Stimulated activated CD4-positive, alpha-beta T cell treated with anti-CD3 and anti-CD28 coated beads, Interleukin-15, amount 100 ng/mL, for 1 hour (primary cell): ENCODE measurements at places on chromosomes 13 and 19.

DNA sequence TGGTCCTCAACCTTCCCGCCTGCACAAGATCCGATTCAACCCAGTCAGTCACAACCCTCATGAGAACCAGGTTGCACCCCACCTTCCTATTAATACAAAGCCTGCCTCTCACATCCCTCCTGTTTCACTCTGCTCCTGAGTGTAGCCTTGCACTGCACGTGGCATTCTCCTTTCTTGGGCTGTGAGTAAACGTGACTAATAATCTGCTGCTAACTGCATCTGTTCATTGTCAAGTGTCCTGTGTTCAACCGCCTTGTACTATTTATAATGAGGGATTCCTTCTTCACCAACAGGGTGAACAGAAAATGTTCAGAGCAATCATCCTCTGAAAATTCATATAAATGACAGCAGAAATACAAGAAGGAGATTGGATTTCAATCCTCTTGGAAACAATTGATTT is 1608.2 kb downstream of the SLITRK5 start:
- no peak for DNase-seq

- no peak for DNase-seq
Measured at GRCh38 chr13:95269756-95270155, 31.5 kb downstream of the ABCC4 start.

DNA sequence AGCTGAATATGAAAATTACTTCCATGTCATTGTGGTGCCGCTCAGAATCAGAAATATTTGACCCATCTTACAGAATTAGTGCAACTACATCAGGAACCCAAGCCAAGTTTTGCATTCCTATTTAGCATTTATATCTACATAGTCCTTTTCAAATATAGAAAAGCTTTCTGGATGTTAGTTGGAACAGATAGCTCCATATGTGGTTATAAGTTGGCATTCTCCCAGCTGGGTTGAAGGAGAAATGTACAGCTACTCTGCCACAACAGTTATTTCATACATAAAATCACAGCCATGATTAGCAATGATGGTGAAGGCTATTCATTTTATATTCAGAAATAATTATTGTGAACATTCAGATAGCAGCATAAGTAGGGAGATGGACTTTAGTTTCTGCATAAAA is 28.2 kb downstream of the HPN start:
- no peak for DNase-seq

DNA sequence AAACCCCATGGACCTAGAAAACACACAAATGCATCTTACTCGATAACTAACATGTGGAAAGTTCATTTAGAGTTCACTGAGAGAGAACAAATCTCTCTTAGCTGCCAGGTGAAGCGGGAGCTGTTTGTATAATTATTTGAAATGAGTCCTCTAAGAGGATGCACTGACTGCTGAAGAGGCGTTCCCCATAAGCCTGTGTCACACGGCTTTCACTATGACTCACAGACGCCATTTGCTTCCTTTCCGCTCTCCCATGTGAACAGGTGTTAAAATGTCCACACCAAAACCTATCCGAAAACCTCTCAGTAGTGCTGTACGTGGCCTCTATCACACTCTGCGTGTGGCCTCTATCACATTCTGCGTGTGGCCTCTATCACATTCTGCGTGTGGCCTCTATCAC is 101.8 kb downstream of the SOX1 start:
- DNase-seq: no peak

DNA sequence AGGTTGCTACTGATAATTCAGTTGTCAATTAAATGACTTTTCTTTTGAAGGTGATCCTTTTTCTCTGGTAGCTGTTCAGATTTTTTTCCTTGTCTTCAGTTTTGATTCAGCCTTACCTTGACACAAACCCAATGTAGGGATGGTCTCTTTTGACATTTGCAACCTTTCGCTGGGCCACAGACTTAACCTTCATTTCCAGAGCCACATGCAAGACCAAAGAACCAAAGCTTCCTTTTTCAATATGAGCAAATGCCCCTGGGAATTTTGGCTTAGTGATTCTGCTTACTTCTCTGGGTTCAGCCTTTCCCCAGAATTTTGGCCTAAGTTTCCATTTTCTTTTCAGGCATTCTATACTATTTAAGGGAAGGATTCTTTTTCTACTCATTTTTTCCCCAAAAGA is 19.6 kb downstream of the SIGLEC5 start:
- no peak for DNase-seq

DNA sequence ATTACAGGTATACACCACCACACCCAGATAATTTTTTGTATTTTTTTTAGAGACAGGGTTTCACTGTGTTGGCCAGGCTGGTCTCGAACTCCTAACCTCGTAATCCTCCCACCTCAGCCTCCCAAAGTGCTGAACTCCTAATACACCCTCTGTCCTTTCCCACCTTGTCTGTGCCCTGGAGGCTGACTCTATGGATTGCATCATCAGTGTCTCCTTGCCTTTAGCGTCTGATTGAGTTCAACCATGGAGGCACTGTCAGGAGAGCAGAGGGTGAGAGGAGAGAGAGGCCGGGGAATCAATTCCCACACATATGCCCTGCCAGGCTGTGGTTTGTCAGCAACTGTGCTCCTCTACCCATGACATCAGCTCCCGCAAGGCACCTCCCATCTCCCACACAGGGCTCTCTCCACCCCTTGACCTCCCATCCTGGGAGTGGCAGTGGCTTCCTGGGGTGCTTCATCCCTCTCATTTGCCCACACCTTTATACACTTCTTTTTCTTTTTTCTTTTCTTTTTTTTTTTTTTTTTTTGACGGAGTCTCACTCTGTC is 12.6 kb upstream of the LILRB4 start:
- no peak for DNase-seq
